Activated CD8-positive, alpha-beta memory T cell treated with anti-CD3 and anti-CD28 coated beads for 1 hour (primary cell): ENCODE measurements at places on chromosomes 3 and 15.

DNA sequence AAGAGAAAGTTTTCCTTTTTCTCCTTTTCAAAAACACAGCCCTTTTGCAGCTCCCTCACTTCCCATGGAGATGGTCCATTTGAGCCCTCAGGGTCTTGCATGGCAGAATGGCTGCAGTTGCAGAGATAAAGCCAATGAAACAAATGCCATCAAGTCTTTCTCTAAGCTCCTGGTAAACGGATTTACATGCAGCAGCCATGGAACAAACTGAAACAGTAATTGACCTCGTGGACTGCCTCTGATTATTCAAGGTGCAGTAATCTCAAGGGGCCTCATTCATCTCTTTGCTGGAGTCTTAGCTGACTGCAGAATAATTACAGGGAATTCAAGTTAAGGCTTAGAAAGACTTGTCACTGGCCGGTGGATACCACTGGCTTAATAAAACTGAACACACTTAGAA, 125.1 kb downstream of the SQOR start:
- DNase-seq, result no peak

DNA sequence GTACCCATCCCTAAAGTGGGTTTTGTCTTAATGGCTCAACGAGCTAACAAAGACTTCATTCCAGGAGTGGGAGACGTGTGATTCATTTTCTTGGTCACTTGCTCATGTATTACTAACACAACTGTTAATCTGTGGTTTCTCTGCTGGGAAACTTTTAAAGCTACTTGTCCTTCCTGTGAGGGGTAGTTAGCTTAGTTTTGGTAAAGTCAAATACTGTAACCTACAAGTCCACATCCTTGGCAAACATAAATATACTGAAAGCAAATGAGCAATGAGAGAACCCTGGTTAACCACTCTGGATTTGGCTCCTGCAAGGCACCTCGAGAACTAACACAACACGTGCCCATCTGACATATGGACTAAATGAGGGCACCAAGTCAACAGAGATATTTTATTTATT, 19.9 kb downstream of the NOX5 start:
- no peak for DNase-seq

DNA sequence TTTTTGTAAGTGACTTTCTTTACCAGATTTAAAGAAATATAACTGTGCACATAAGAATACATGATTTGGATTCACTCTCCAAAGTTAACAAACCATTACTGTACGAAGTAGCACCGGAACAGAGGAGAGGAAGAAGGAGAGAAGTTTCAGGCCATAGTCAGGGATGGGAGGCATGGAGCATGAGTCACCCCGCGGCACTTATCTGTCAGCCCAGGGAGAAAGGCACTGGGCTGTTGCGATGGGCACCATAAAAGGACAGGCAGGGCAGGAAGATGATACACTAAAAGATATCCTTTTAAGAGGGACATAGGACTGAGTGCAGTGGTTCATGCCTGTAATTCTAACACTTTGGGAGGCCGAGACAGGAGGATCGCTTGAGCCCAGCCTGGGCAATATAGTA, 37.0 kb downstream of the TTC23 start:
- no peak for DNase-seq

DNA sequence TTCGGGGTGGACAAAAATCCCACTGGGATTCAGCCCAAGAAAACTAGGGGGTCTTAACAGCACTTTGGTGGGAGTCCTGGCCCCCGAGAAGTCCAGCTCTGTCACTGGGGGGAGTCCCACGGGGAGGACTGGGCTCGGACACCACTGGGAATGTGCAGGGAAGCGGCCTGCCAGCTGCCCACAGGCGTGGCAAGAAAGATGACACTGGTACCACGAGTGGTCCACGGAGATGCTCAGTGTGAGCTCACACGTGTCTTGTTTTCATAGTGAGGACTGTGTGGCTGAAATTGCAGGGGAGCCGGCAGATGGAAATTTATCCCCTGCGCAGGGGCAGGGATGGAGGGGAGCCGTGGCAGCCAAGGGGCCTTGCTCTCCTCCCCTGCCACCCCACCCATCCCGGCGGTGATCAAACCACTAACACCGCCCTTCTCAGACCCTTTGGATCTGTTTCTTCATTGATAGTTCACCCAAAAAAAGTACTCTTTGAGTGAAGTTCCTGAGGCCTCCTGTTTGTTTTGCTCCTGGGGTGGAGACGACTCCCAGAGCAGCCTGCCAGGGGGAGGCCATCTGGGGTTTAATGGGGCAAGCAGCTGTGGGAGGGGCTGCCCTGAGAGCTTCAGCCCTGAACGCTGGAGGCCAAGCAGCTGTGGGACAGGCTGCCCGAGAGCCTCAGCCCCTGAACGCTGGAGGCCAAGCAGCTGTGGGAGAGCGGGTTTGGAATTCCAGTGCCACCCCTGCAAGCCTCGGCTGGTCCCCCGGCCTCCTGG, 130.9 kb downstream of the LRRK1 start:
- no peak for DNase-seq

DNA sequence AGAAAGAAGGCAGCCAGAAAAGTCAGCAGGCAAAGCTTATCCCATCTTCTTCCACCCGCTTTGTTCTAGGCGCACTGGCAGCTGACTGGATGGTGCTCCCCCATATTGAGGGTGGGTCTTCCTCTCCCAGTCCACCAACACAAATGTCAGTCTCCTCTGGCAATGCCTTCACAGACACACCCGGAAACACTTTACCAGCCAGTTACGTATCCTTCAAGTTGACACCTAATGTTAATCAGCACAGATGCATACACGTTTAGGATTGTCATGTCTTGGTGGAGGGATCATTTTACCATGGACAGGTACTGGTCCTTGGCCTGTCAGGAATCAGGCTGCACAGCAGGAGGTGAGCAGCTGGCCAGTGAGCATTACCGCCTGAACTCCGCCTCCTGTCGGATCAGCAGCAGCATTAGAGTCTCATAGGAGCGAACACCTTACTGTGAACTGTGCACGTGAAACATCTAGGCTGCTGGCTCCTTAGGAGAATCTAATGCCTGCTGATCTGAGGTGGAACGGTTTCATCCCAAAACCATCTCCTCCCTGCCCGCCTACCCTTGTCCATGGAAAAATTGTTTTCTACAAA, 59.1 kb upstream of the PYDC2 start:
- no peak for DNase-seq
